ENCODE measurements at places on chromosomes 12 and 14. TPM values are rescaled to one million over a fixed set of nuclear protein-coding genes. Genes with fewer than 3 reads are reported as not detected.

- H3K27ac ChIP-seq = no peak overlapping the region
- no peak for DNase-seq
- H3K4me3 ChIP-seq = no peak overlapping the region
- H3K36me3 ChIP-seq = peaks cover 13% of the 10 kb centered on the region
- no peaks in the 10 kb centered on the region for H3K4me1 ChIP-seq
- H3K27me3 ChIP-seq = no peaks in the 10 kb centered on the region
Observed at GRCh38 chr12:63802012-63802608, 22.4 kb downstream of the RXYLT1 start.

The C12orf56 gene
- not detected for total RNA-seq

The PMCH gene
- not detected for total RNA-seq

The CMTM5 gene
- not detected for total RNA-seq

DNA sequence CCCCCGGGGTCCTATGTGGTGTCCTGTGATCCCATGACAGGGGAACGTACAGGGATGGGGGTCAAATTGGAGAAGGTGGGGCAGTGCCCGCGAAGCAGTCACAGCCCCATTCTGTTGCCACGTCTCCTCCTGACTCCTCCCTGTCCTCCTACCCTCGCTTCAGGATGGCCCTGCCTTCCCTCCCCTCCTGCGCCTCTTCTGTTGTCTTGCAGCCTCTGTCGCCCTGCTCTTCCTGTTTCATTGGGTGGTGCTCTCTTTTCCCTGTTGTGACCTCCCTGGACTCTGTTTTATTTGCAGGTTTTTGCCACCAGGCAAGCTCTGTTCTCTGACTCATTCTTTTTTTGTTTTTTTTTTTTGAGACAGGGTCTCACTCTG is 18.7 kb downstream of the CABP1 start:
- peaks cover 14% of the 10 kb centered on the region for H3K4me1 ChIP-seq
- H3K36me3 ChIP-seq = no peaks in the 10 kb centered on the region
- H3K4me3 ChIP-seq = no peak overlapping the region
- H3K27me3 ChIP-seq = no peaks in the 10 kb centered on the region

- no peaks in the 10 kb centered on the region for H3K27me3 ChIP-seq
- no peaks in the 10 kb centered on the region for H3K4me1 ChIP-seq
- no peak for DNase-seq
- no peaks in the 10 kb centered on the region for H3K36me3 ChIP-seq
- no peak overlapping the region for H3K4me3 ChIP-seq
- no peak overlapping the region for H3K27ac ChIP-seq
Observed at GRCh38 chr12:96104566-96104965, 69.2 kb upstream of the LTA4H start.

DNA sequence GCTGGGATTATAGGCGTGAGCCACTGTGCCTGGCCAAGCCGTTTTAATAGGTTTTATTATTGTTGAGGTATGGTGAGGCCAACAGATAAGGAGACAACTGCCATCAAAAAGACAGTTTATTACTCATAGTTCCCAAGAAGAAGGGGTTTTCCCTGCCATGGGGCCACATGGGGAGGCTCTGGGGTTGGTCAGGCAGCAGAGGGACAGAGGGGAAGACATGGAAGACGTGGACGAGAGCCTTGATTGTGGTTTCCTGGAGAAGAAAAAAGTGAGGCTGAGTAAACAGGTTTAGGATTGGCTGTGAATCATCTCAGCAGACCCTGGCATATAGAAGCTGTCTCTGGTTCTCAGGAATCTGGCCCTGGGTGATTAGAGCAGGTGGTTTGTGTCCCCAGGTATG is 69.9 kb downstream of the FOXN4 start:
- peaks cover 96% of the 10 kb centered on the region for H3K36me3 ChIP-seq
- no peaks in the 10 kb centered on the region for H3K4me1 ChIP-seq

- no peaks in the 10 kb centered on the region for H3K4me1 ChIP-seq
- H3K36me3 ChIP-seq = no peaks in the 10 kb centered on the region
- no peak overlapping the region for H3K27ac ChIP-seq
- DNase-seq = no peak
- H3K27me3 ChIP-seq = no peaks in the 10 kb centered on the region
- H3K4me3 ChIP-seq = no peak overlapping the region
Observed at GRCh38 chr12:99745121-99745520, 97.6 kb downstream of the GARIN6 start.

GRCh38 chr12:13257356-13257875 is 60.9 kb downstream of the EMP1 start:
- no peaks in the 10 kb centered on the region for H3K27me3 ChIP-seq
- no peaks in the 10 kb centered on the region for H3K36me3 ChIP-seq
- no peak overlapping the region for H3K27ac ChIP-seq
- no peak for DNase-seq

DNA sequence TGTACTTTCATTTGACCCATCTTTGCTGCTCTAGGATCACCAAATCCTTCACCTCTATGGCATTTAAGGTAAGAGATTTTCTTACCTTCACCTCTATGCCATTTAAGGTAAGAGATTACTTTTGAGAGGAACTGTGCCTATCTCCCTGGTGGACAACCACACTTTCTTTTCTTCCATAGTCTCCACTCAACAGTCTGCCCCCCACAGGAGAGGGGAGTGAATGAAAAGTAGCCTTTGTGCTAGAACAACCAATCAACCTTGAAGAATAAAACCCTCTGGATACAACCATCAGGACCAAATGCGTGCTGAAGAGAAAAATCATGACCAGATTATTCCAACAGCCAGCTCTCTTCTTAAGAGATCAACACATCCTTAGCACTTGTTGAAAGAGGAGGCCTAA is 258.6 kb upstream of the TMPO start:
- H3K4me3 ChIP-seq = no peak overlapping the region
- H3K4me1 ChIP-seq = no peaks in the 10 kb centered on the region
- no peak overlapping the region for H3K27ac ChIP-seq
- no peaks in the 10 kb centered on the region for H3K36me3 ChIP-seq

The SERPINA6 gene
- not detected for total RNA-seq

The SYCP3 gene
- not detected for total RNA-seq

GRCh38 chr12:123139926-123140675 is 10.8 kb downstream of the PITPNM2 start:
- H3K4me3 ChIP-seq = no peak overlapping the region
- no peaks in the 10 kb centered on the region for H3K27me3 ChIP-seq
- peak overlapping the region; percentile 77 for H3K27ac ChIP-seq
- DNase-seq = peak; percentile 63
- H3K36me3 ChIP-seq = no peaks in the 10 kb centered on the region

The RNF34 gene
- 15.9 TPM for total RNA-seq

- H3K27ac ChIP-seq = peak overlapping the region; percentile 93
- peak; percentile 75 for DNase-seq
- no peaks in the 10 kb centered on the region for H3K36me3 ChIP-seq
- H3K27me3 ChIP-seq = no peaks in the 10 kb centered on the region
- H3K4me3 ChIP-seq = peak overlapping the region; percentile 88
Observed at GRCh38 chr12:76032043-76032981, 736 bp upstream of the PHLDA1 start.

DNA sequence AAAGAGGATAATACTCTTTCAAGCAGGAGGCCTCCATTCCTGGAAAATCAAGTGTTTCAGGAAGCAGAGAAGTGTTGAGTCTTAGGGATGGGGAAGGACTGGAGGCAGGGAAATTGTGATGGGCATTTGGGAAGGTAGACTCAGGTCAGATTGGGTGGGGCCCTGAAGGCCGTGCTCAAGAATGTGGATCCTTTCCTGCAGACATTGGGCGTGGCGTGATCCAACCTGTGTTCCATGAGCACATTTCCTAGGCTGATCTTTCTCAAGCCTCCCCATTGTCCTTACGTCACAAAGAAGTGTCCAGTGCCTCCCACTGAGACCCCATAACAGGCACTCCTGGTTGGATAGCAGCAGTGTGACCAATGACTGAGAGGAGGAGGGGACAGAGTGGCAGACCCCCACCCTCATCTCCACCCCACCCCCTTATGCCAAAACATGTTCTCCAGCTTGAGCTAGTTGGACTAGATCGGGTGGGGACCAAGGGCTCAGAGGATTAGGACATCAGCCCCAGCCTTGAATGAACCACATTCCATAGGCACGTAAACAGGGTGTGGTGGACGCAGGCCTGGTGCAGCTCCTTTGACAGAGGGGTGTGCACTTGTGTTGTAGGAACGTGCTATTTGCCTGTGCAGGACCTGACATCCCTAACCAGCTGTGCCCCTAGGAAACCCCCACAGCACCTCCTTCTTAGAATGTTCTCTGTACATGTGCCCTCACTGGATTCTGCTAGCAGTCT is 76.8 kb downstream of the TTC9 start:
- no peak overlapping the region for H3K27ac ChIP-seq
- no peaks in the 10 kb centered on the region for H3K27me3 ChIP-seq
- peaks cover 8% of the 10 kb centered on the region for H3K4me1 ChIP-seq
- no peak for DNase-seq
- H3K36me3 ChIP-seq = no peaks in the 10 kb centered on the region
- no peak overlapping the region for H3K4me3 ChIP-seq

The MYH6 gene
- 8,253 TPM for total RNA-seq

DNA sequence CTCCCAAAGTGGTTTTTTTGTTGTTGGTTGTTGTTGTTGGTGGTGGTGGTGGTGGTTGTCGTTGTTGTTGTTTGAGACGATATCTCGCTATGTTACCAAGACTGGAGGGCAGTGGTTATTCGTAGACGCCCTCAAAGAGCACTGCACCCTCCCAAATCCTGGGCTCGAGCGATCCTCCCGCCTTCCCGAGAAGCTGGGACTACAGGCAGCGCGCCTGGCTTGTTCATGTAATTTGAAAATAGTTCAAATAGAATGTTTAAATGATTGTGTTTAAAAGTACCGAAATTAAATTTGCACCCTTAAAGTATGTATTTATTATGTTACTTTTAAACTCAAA is 439 bp upstream of the ANAPC5 start:
- H3K4me1 ChIP-seq = no peaks in the 10 kb centered on the region
- no peaks in the 10 kb centered on the region for H3K36me3 ChIP-seq
- no peak for DNase-seq

The RIMBP2 gene
- total RNA-seq = not detected

GRCh38 chr12:40110586-40110985 is 4.7 kb upstream of the SLC2A13 start:
- DNase-seq = no peak
- no peaks in the 10 kb centered on the region for H3K27me3 ChIP-seq
- peaks cover 9% of the 10 kb centered on the region for H3K4me1 ChIP-seq

The PRH2 gene
- total RNA-seq = not detected

The ASIC1 gene
- 0.24 TPM for total RNA-seq

The CIDEB gene
- total RNA-seq = 6.6 TPM

DNA sequence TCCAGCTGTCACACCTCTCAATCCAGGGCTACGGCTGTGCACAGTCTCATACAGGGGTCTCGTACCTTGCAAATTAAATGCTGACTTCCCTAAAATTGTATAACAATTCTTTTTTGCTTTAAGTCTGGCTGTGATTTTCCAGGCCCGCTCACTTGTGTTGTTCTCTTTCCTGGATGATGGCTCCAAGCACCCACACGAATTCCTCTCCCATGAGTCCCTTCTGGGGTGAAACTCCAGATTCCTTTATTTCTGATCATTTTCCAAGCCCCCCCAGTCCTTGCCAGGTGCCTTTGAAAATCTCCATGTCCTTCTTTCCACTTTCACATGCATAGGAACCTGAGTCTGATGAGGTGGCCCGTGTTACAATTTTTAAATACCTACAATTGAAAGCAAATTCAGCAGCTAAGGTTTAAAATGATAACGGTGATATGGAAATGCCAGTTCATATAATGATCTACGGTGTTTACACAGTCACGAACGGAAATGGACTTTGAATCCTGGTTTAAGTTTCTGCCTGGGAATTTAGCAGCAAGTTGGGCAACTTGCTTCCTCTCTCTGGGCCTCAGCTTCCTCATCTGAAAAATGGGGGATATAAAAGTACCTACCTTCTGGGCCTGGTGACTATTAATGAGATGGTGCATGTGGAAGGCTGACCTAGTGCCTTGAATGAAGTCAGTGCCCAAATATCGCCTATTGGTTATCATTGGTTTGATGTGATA is 85.5 kb downstream of the STAB2 start:
- DNase-seq = no peak
- no peak overlapping the region for H3K4me3 ChIP-seq
- no peak overlapping the region for H3K27ac ChIP-seq
- no peaks in the 10 kb centered on the region for H3K36me3 ChIP-seq

The NEDD8 gene
- 206 TPM for total RNA-seq

DNA sequence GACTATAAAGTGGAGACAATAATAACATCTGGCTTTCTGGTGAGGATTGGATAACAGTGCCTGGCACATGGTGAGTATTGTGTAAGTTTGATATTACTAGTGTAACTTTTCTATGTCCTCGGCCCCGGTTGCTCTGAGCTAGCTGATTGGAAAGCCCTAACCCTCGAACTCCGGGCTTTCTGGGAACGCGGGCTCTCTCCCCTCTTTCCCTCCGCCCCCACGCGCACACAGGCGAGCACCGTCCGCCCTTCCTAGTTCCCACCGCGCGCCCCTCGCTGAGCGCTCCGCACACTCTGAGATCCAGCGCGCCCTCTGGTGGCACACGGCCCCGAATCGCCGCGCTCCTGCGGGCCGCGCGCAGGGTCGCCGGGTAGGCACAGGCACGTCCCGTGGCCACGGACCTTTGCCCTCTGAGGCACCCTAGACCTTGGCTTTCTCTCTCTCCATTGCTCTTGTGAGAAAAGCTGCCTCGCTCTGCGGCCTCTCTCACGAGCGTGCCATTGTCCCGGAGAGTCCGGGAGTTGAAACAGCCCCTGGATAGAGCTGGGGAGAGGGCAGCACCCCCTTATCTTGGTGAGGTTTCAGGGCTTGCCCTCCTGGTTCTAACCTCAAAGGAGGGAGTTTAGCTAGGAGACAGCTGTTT is 23.2 kb upstream of the ESRRB start:
- H3K4me1 ChIP-seq = peaks cover 13% of the 10 kb centered on the region
- no peak overlapping the region for H3K27ac ChIP-seq
- peak overlapping the region; percentile 34 for H3K4me3 ChIP-seq
- no peak for DNase-seq

DNA sequence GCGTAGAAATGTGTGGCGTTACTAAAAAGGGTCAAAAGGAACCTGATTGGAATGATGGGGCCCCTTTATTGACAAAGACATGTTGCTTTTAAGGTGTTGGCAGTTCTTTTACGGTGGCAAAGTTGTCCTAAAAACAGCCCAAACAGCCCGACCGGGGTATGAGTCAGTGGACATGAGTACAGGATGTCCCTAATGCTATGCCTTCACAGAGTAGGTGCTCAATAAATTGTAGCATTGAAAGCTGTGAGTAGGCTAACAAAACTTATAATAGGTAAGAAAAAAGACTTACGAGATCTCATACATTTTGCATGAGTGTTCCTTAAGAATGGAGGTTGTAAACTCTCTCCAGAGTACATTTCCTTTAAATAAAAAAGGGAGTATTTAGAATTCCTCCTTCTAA is 2.6 kb downstream of the ELK3 start:
- DNase-seq = no peak
- peaks cover 46% of the 10 kb centered on the region for H3K4me1 ChIP-seq
- peak overlapping the region; percentile 81 for H3K4me3 ChIP-seq
- H3K27me3 ChIP-seq = no peaks in the 10 kb centered on the region
- H3K36me3 ChIP-seq = no peaks in the 10 kb centered on the region

- H3K36me3 ChIP-seq = no peaks in the 10 kb centered on the region
- H3K4me1 ChIP-seq = no peaks in the 10 kb centered on the region
- DNase-seq = no peak
Observed at GRCh38 chr12:9868951-9869306, 225 bp downstream of the CLEC2B start.

All from right atrium auricular region (tissue), 2 donors.